ENCODE measurements at places on chromosomes 11 and 22.
A peak's percentile ranks its signal among the peaks of the same experiment; 100 is the strongest.

- DNase-seq, result no peak
Observed at GRCh38 chr11:109911488-109911887, 181.7 kb upstream of the ZC3H12C start.

DNA sequence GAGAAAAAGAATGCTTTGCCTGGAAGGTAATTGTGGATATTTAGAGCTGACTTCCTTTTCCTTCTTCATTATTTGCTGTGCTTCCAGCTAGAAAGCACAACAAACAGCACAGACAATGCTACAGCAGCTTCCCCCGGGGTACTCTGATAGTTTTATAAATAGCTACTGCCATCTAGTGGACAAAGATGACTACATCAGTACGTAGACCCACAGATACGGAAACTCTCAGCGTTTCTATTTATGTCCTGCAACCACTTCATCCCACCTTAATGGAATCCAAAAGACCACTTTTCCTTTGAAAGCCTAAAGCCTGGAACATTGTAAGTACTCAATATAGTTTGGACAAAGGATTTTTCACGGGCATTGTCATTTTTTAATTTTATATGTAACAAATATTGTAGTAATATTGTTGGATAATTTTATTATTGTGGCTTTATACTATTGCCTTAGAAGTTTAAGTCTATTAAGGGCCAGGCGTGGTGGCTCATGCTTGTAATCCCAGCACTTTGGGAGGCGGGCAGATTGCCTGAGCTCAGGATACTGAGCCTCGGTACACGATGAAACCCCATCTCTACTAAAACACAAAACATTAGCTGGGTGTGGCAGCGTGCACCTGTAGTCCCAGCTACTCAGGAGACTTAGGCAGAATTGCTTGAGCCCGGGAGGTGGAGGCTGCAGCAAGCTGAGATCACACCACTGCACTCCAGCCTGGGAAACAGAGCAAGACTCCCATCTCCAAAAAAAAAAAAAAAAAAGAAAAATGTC is 7.5 kb downstream of the HSPA8 start:
- no peak for DNase-seq

DNA sequence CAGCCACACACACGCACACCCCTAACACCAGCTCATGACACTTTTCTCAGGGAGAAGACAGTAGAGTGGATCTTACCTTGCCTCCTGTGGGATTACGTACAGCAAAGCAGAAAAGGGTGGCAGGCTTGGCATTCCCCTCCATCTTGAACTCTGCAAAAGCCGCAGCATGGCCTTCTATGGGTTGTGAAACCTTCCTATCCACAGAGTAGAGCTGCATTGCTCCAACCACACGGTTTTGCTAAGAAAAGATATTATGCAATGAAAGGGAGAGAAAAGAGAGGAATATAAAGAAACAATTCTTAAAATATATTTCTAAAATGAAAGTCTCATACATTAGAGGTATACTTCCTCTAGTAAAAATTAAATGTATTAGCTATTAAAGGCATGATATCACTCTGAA is 48.8 kb downstream of the CLTCL1 start:
- DNase-seq, result no peak

DNA sequence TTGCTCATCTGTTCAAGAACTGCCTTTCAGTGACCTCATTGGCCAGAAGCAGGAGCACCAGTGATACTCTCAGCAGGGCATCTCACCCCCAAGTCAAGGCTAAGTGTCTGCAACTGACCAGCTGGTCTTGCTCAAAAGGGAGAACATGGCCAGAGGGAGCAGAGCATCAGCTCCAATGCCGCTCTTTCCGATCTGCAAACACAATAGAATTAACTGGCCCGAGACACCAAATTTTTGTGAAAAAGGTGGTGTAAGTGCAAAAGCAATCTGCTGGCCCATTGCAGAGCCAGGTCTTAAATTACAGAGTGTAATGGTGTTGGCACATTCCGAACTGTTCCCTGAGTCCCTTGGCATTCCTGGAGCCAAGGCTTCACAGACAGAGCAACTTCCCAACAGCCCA is 97.0 kb downstream of the PKNOX2 start:
- DNase-seq, result no peak

DNA sequence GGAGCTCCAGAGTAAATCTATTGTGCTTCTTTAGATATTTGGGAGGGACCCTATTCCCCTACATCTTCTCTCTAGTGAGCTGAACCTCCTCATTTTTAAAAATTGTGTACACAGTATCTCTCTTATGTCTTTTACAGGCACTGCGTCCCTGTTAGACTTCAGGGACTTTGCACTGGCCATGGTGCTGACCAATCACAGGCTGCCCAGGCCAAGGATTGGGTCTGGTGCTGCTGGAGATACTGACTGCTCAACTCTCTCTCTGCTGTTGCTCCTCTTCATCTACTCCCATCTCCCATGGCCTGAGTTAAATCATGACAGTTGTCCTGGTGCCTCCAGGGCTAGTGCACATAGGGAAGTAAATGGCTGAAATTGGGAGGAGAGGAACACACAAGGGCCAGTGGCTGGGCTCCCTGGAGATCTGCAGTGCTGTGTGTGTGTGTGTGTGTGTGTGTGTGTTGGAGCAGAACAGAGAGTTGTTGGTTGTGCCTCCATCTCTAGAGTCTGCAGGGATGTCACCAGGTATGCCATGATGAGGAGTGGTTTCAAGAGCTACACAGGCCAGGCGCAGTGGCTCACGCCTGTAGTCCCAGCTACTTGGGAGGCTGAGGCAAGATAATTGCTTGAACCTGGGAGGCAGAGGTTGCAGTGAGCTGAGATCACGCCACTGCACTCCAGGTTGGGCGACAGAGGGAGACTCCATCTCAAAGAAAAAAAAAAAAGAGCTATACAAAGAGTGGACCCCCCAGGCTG is 155.3 kb downstream of the ST3GAL4 start:
- DNase-seq, result no peak

DNA sequence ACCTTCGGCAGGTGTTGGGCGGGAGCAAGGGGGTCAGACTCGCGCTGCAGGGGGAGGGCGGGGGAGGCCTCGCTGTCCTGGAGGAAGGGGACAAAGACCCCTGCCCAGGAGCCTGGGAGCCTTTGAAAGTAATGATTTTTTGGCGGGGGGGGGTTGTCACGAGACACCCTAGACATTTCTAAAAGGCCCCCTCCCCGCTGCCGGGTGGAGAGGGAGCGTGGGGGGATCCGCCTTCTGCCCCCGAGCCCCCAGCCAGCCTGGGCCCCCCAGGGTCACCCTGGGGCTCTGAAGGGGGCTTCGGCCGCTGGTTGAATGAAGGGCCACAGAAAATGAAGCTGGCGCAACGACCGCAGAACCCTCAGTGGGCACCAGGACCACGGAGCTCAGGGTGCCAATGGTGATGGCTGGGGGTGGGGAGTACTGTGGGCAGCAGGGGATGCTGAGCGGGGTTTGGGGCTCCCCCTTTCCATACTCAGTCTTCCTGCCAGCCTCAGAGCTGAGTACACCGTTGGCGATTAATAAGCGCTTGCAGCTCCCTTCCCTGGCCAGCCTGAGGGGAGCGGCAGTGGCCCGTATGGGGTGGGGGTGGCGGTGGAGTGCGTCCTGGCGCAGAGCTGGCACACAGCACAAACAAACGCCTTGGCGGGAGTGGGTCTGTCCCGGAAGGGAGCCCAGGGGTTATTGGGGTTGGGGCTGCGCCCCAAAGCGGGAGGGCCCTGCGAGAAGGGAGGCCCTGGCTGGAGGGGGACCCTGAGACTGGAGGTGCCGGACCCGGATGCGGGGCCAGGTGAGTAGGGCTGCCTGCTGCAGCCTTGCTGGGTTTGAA is 1.2 kb upstream of the DUSP8 start:
- DNase-seq, result peak; percentile 16

DNA sequence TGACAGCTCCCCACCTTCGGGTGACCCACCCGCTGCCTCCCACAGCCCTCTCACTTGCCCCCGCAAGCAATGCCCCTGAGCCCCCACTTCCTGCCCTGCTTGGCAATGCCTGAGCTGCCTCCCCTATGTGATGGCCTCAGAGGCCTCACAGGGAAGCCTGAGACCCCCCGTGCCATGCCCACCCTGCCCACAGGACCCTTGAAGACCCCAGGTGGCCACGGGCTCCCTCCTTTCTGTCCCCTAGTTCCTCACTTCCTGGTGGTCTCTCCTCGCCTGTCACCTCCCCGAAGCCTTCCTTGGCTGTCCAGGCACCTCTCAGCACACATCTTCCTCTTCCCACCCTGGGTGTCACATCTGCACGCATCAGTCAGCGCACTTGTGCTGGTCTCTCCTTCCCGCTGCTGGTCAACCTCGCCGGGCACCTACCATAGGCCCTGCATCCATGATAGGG is 90.5 kb downstream of the BRD1 start:
- no peak for DNase-seq

- no peak for DNase-seq
Observed at GRCh38 chr11:19892876-19893275, 180.2 kb downstream of the NAV2 start.
